Hypothalamus (tissue), 51 donors: ENCODE measurements at places on chromosomes 11 and 22.

GRCh38 chr11:57332694-57333440 is 2.8 kb downstream of the SSRP1 start:
- DNase-seq: no peak

DNA sequence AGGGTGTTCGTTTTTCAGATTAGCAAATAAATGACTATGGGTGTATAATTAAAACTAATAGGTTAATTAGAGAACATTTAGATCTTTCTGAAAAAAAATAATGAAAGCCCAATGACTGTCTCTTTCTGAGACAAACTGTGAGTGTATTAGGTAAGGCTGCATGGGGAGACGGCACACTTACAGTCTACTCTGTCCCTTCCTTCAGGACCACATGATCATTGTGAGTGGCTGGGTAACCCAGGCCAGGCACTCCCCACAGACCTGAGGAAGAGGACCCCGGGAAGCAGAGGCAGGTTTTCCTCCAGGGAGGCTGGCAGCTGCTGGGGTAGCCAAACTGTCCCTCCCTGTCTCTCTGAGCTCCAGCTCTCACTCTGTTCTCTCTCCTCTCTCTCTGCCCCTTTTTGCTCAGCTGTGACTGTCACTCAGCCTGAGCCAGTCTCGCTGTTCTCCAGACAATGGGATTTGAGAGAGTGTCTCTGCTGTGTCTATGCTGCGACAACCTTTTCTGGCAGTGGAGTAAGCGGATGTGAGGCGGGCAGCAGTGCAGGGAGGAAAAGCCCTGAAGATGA is 83.1 kb upstream of the NCAM1 start:
- no peak for DNase-seq

DNA sequence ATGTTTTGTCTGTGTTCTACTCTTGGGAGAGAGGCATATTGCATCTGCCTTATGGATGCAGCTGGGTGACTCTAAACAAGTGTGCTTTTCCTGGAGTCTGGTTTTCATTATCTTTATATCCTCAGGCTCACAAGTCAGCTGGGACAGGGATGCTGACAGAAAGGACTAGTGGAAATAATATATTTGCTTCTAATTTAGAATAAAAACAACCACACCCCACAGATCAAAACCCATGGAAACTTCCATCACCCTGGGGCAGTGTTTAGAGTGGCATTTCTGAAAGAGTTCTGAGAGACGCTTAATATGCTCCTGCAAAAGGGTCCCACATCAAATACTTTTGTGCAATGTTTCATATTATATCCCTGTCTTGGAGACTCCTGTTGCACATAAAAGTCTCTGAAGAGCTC is 20.8 kb downstream of the KCNE3 start:
- DNase-seq: no peak

GRCh38 chr11:43937434-43938411 is 4.7 kb upstream of the C11orf96 start:
- DNase-seq: no peak

GRCh38 chr22:36236388-36237319 is 2.7 kb downstream of the APOL2 start:
- DNase-seq: no peak

DNA sequence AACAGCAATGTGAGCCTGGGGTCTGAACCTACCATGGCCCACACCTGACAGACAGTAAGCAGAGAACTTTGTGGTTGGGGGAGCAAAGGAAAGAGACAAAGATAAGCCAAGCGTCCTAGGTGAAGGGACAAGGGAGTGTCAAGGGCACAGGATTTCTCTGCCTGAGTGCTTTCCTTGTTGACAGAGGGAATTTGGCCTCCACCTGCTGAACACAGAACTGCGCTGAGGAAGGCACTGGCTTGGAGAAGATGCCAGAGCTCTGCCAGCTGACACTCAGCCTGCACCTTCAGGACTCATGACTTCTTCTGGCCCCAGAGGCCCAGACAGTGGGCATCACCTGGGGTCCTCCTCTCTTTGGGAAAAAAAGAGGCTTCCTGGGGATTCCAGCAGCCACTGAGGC is 789 bp upstream of the LRRC55 start:
- DNase-seq: no peak

- no peak for DNase-seq
Measured at GRCh38 chr11:116576526-116576925, 196.3 kb downstream of the BUD13 start.

DNA sequence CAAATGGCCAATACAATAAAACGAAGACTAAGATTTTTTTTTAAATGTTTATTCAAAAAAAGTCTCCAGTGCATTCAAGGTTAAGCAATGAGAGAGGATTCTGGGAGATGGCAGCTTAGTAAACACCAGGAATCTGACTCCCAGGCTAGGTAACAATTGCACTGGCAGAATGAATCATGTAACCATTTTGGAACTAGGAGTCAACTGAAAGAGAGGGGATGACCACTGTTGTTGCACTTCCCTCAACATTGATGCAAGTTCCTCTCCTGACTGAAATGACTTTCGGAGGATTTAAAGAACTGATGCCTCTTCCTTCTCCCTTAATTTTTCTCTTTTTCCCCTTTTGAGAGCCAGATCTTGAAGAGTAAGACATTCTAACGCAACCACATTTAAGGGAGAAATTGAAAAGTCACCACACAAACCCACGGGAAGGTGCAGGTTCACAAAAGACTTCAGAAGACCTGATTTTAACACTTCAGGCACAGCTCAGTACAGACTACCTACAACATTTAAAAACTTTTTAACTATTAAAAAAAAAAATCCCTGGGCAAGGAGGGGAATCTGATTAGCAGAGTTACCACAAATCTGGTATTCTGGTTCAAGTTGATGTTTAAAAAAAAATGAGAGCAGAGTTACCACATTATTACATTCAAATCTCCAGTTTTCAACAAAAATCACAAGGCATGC is 56.8 kb downstream of the FCHSD2 start:
- DNase-seq: no peak
